Activated CD8-positive, alpha-beta memory T cell treated with anti-CD3 and anti-CD28 coated beads for 4 hours (primary cell): ENCODE measurements at places on chromosomes 1 and 21.

GRCh38 chr1:147912553-147912952 is 10.0 kb downstream of the GJA8 start:
- no peak for DNase-seq

GRCh38 chr1:182629499-182630096 is 25.4 kb upstream of the RGS16 start:
- peak; percentile 65 for DNase-seq

GRCh38 chr1:21517161-21517589 is 8.0 kb downstream of the ALPL start:
- DNase-seq, result no peak

- DNase-seq, result no peak
Measured at GRCh38 chr1:181249186-181249585, 160.7 kb downstream of the IER5 start.

DNA sequence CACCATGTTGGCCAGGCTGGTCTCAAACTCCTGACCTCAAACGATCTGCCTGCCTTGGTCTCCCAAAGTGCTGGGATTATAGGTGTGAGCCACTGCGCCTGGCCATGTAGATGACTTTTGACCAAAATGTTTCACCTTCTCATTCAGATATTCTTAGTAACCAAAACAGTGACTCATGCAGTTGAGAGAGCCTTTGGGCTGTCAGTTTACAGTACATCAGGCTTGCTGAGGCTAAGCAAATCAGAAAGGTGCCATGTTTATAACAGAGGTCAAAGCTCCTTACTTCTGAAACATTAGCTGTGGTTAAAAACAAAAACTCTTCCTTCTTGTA is 21.0 kb downstream of the CNIH4 start:
- DNase-seq, result no peak

DNA sequence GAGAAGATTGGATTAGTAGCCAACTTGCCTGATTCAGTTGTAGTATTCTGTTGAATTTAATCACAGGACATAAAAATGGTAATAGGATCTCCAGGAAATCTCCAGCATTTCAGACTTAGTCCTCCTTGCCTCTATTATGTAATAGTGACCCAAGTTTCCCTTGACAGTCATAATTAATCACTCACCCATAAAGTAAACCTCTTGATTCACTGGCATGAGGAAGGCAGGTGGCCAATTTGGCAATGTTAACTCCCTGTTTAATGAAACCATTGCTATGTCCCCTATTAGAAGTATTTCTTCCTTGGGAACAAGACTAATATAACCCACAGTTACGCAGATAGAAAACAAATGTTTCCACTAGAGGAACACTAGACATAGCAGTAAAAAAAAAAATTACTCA is 604.8 kb upstream of the CXADR start:
- DNase-seq, result no peak

DNA sequence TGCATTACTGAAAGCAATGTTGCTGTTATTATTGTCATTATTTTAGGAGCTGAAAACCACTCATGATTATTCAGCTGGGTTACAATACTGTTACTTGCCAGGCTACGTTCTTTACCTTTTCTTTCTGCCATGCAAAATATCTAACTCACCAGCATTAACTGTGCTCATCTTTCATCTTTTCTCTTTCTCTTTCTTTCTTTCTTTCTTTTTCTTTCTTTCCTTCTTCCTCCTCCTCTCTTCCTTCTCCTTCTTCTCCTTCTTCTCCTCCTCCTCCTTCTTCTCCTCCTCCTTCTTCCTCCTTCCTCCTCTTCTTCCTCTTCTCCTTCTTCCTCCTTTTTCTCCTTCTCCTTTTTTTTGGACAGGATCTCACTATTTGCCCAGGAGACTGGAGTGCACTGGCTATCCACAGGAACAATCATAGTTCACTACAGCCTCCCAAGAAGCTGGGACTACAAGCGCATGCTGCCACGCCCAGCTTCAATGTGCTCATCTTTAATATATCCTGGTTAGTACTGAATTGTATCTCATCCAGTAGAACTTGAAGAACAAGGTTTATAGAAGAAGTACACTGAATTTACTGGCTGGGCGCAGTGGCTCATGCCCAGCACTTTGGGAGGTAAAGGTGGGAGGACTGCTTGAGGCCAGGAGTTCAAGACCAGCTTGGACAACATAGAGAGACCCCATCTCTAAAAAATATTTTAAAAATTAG is 6.9 kb upstream of the ZMYM4 start:
- no peak for DNase-seq

DNA sequence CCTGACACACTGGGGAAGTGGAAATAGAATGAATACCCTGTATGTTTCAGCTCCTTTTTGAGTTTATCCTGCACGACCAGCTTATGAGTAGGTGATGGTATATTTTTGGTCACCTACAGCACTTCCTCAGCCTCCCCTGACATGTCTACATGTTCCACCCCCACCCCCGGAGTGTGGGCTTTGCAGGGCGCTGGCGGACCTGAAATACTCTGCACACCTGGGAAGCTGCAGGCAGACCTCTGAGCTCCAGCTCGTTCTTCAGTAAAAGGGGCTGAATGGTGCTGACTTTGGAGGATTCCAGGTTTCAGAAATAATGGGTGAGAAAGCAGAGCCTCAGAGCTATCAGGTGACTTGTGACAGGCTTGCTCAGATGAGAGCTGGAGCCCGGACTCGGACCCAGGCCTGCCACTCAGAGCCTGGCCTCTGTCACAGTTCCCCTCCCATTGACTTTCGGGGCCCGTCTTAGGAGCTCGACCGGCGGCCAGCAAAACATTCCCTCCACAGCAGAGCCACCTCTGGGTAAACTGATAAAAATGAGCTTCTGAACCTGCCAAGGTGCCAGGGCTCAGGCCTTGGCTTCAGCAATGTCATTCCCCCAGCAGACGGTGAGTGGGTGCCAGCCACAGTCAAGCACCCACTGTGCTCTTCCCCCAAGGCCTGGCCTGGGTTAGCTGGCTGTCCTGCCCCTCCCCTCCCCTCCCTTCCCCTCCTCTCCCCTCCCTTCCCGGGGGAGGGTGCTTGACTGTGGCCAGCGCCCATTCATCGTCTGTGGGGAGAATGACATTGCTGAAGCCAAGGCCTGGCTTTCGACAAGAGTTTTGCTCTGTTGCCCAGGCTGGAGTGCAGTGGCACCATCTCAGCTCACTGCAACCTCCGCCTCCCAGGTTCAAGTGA is 30.1 kb downstream of the DOP1B start:
- DNase-seq, result no peak

DNA sequence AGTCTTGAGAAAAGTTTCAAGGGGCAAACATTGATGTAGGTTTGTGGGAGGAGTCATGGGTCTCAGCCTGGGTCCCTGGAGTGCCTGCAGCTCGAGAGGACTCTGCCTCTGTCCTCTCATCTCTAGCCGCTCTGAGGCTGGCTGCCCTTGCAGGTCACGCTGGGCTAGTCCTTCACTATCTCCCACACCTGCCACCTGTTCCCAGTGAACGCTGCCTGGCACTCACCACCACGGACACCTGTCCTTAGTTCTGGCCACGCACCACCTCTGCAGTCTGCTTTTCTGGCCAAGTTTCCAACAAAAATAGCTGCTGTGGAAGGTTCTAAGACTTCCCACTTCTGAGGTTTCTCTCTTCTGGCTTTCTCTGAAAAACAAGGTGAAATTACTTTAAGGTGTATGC is 52.5 kb downstream of the SH3BGR start:
- DNase-seq, result no peak

GRCh38 chr21:42474043-42474831 is 21.8 kb downstream of the RSPH1 start:
- DNase-seq, result no peak

DNA sequence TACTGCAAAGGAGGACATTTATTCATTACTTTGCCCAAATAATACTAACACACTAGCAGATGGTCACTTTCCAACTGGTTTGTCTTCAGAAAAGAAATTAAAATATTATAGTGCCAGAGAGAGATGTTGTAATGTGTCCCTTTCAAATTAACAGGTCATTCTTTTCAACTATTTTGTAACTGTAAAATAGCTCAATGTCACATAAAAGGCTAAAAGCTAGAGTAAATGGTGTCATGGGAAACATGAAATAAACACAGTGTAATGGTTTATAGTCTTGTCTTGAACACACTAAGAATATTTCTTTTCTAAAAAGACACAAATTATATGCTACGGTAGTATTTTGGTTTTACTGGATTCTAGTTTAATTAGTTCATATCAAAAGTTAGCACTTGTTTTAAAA is 77.8 kb downstream of the ADGRL2 start:
- DNase-seq, result no peak

DNA sequence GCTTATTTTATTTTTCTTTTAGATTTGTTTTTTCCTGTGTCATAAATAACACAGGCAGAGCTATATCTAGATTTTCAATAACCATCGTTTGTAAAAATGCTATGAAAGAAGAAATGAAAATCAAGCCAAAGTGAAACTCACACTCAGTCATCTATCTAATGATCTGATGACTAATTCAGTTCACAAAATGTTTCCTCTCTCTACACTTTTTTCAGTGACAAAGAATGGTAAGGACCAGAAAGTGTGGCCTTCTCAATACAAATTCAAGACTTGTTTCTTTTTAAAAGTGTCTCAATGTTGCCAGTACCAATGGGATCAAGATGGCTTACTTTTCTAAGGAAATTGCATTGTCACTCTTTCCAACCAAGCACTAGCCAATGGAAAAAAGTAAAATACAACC is 282.8 kb upstream of the PKN2 start:
- no peak for DNase-seq

DNA sequence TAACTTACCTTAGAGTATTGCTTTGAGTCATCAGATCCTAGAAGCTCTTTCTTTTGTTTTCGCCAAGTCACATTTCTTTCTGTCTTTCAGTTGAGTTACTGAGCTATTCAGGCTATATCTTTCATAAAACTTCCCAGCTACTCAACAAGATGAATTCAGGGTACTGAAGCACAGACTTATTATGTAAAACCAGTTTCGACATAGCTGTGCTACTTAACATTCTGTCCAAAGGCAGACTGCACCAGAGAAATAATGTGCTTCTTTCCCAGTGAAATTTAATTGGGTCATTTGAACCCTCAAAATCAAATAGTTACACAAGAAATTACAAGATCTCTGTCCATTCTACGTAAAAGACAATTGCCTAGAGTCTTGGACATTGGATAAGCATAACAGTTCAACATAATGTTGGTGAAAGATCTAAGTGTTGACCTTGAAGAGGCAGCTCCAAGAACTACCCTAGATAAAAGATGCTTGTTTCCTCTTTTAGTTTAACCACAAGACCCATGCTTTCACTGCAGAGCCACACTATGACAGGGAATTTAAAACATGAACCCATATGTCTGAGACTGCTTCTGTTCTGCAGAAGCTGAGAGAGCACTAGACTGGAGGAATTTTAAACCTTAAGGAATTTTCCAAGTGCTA is 163.2 kb downstream of the LRRC40 start:
- no peak for DNase-seq

GRCh38 chr1:230976360-230976759 is 2.3 kb downstream of the TTC13 start:
- DNase-seq, result no peak

DNA sequence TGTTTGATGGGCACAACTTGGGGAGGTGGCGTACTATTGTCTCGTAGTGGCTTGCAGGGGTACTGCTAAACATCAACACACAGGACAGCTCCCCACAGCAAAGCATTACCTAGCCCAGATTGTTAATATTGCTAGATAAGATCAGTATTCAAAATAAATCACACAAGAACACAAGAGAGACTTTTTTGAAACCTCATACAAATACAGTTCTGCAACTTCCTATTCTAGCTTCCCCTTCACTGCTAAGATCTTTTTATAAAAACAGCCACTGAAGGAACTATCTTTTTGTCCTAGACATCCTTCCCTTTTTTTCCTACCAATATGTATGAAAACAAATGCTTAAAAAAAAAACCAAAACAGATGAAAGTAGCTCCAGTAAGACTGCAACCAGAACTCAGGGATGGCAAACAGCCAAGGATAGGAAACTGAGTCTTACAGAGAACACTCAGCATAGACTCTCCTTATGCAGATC is 137.8 kb upstream of the KRTAP19-8 start:
- DNase-seq, result no peak

GRCh38 chr1:29824511-29825273 is 588.4 kb downstream of the PTPRU start:
- no peak for DNase-seq

DNA sequence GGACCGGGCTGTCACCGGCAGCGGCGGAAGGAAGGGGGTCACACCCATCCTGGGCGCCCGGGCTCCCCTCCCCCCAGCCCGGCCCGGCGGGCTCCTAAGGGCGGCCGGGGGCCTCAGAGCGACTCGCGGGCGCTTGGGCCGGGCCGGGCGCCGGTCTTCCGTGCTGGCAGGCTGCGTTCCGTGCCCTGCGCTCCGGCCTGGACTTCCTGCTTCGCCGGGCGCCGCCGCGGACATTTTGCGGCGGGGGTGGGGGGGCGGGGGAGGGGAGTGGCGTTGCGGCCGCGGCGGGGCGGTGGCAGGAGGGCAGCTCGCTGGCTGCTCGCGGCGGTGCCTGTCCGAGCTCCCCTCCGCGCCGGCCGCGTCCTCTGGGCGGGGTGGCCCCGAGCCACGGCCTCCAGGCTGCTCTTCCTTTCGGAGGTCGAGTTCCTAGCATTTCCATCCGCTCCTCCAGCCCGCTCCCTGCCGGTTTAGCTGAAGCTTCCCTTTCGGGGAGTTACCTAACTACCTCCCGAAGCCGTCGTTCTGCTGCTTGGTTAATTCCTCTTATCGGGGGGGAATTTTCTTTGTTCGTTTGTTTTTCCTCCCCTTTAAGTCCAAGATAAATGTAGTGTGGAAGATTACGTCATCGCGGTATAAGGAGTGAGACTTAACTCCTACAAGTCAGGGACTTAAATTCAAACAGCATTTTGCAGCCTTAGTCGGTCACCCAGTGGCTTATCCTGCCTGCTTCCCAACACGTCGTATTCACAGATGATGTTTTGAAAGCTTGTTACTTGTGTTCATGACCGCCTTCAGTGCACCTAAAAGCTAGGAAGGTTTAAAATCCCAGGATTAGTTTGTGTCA is 730 bp downstream of the CDC42 start:
- DNase-seq, result peak; percentile 5

- DNase-seq, result no peak
Measured at GRCh38 chr1:210764536-210764935, 369.4 kb downstream of the KCNH1 start.

DNA sequence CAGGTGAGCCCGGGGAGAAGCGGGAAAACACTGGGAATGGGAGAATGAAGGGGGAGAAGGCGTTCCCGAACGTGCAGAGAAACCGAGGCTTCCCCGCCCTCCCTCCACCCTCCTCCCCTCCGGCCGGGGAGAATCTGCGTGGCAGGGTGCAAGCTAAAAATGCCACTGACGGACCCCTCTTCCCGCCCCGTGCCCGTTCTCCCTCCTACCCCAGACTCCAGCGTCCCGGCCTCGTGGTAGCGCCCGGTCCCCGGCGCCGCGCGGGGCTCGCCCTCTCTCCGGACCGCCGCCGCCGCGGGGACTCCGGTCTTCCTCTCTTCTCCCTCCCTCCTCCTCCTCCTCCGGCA is 81.6 kb upstream of the AK4 start:
- no peak for DNase-seq
